NCI-H345 (cell line): ENCODE measurements at places on chromosomes 2 and 18.

DNA sequence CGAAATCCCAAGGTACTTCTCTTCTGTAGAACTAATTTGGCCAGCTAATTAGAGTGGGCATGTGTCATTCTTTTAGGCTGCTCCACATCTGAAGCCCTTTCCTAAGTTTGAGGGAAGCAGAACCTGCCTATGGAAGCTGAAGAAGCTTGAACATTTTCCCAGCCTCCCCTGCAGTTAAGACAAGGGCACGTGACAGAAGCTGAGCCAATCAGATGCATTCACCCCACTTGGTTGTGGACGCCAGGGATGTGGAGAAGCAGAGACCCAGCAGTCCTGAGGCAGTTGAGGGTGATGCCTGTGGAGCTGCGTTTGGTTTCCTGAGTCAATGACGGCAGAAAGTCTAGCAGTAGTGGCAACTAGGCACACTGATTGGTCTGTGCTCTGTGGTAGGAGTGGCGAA lies 26.1 kb upstream of the CERS6 start:
- no peak for DNase-seq

DNA sequence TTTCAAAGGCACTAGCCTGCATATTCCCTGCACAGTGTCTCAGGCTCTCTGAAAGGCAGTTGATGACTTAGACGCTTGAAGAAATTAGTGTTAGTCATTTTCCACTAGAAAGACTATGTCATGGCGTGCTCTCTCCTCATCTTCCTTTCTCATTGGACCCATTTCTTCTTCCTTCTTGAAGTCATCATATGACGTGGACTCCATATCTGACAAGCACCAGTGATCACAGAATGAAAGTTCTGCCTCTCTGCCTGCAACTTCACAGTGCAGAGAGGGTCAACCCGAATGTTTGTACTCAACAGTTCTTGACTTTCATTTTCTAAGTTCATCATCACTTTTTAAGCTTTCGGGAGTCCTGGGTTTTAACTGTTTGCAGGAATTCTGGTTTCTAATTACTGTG lies 63.7 kb upstream of the CYRIA start:
- DNase-seq: no peak

DNA sequence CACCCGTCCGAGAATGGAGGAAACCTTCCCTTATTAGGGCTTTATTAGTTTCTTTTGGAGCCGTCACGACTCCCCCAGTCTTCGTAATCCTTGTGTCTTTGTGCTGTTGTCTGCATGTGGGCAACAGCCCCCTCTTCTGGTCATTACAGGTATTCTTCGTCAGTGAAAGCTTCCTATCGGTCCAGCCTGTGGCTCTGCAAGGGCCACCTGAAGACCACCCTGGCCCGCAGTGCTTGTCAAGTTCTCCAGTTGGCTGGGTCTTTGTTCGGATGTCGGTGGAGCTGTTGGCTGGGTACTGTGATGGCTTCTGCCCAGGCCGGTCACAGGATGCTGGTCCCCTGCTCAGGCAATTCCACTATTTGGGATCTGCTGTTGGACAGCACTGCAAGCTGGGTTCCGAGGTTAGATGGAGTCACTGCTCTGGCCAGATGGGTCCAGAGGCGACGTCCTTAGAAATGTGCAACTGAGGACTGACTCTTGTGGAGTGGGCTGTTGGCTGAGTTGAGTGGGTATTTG lies 19.2 kb downstream of the E2F6 start:
- peak; percentile 45 for DNase-seq

DNA sequence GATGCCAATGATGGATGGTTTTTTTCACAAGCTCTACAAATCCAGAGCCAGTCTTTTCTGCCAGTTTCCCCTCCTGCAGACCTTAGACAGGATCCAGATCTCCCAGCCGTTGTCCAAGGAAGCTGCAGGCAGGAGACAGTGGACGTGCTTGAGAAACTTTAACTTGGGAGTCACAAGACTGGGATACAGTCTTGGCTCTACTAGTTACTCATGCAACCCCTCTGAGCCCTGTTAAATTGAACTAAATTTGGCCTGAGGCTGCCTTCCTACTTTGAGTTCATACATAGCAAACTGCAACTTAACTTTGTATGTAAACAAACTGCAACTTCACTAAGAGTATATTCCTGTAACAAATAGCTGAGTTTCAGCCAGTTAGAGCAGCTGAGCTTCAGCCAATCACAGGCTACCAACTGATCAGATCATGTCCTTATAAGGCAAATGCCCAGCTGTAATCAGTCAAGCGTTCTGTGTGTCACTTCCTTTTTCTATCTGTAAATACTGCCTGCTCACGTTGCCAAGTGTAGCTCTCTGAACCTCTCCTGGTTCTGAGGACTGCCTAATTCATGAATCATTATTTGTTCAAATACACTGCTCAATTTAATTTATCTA lies 140.9 kb downstream of the CAPN13 start:
- peak; percentile 43 for DNase-seq

DNA sequence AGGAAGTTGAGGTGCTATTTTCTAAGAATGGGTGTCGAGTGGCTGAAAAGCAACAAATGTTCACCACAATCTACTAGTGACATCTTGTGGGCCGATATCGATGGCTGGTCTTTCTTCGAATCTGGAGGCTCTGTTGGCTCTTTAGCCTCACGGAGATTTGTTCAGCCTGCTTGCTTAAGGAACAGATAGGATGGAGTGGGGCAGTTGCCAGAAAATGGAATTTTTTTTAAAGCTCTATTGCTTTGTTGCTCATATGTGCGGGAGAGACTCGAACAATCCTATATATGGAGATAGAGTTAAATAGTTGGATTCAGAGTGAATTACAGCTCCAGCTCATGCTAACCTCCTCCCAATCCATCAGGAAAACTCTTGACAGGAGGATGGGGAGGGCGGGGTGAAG lies 70.9 kb upstream of the LYPD6B start:
- no peak for DNase-seq

DNA sequence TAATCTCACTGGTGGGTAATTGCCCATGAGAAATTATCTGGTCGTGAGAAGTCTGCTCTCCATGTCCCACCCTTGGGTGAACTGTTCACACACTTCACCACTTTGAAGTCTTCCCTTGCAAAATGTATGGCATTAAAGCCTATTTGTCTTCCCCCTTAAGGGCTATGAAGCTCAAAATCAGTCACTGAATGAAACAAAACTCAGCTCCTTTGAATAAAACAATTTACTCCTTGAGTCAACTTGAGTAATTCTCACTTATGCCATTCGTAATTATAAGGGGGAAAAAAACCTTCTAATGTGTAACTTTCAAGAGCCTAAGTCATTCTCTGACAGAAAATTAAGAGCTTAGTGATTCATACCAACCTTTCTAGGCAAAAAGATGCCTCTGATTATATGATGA lies 48.8 kb upstream of the REL start:
- no peak for DNase-seq

DNA sequence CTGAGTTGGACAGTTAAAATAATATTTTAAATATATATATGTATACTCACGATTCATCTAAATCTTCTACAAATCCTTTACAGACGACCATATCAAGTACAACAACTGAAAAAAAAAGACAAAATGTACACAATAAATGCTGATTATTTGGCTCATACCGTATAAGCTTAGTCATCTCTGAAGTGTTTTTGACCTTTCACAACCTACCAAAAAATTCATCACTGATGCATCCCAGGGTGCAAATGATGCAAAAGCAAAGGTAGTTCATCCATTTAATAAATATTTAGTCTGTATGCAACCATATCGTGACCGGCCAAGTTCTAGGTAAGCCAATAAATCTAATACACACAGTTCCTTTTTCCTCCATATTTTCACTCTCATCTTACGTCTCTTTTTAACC lies 1.1 kb downstream of the TMX3 start:
- no peak for DNase-seq

DNA sequence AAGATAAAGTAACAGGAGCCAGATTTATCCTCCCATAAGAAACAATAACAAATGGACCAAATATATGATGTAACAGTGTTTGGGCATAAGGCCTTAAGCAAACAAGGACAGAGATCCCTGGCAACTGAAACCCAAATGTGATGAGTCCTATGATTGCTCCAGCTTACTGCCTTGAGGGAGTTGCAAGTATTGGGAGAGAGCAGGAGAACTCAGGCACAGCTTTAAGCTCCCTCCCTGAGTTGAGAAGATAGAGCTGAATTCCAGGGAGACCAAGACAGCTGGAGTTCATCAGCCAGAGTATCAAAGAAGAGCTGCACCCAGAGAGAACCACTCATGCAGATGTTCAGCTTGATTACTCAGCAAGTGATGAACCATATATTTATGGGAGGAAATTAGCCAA lies 814.5 kb upstream of the RAB6C start:
- DNase-seq: no peak

GRCh38 chr2:145303536-145303935 lies 783.6 kb upstream of the ZEB2 start:
- DNase-seq: peak; percentile 41

- DNase-seq: no peak
These were observed 109.7 kb downstream of the LDLRAD4 start for GRCh38 chr18:13328213-13328612.

- no peak for DNase-seq
These were observed 18.4 kb downstream of the NCOA1 start for GRCh38 chr2:24509425-24509824.

DNA sequence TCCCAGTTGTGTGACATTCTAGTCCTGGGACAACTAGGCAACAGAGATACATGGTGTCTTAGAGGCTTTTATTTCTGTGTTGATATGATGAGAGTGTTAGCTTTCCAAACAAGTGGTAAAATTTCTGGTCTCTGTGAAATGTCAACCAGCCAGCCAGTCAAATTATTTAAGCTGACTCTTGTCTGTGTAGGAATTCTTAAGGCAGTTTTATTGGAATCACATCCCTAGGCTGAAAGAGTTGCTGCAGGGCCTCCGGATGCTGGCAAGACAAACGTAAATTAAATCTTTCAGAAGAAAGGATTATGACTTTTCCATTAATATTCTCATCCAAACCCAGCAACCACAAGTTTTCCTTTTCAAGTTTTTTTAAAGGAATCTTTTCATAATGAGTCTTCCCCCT lies 44.6 kb downstream of the SERPINB7 start:
- DNase-seq: no peak

DNA sequence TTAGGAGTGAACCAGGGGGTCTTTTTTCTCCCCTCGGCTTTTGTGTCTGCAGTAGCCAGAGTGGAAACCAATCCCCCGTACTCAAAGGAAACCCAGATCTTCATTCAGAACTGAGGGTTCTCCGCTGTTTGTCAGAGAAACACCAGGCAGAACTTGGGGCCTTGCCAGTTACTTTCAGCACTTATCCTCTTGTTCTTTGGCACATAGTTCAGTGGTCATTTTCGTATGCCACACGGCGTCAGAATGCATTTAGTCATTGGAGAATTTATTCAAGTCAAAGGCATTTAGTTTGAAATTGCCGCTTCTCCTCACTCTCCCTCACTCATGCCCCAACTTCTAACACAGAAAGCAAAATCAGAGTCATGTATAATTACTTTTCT lies 102.9 kb downstream of the CABLES1 start:
- no peak for DNase-seq

GRCh38 chr2:205267323-205267722 lies 415.0 kb upstream of the NRP2 start:
- no peak for DNase-seq

GRCh38 chr2:236501026-236501425 lies 68.6 kb upstream of the ACKR3 start:
- no peak for DNase-seq

GRCh38 chr2:215466097-215466909 lies 30.4 kb upstream of the FN1 start:
- DNase-seq: no peak

- DNase-seq: no peak
These were observed 49.1 kb upstream of the CTDP1 start for GRCh38 chr18:79630281-79631095.

GRCh38 chr18:45066886-45067285 lies 386.2 kb downstream of the SETBP1 start:
- no peak for DNase-seq

DNA sequence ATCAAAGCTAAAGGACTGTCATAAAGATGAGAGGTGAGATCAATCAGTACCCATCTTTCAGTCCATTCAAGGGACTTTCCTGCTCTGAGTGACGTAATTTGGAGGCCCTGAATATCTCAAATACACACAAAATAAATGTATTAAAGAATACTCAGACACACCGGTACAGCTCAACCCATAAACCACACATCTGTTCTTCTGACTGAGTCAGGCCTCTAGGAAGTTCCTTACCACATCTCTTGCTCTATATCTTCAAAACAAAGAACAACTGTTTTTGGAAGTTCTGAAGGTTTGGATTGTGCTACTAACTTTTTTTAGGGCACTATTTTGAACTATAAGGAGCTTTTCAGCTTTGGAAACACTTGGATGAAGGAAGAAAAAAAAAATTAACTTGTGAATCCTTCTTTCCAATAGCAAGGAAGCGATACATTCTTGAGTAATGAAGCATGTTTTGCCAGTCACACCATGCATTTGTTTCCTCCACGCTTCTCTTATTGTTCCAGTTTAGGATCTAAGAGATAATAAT lies 866.5 kb upstream of the VRK2 start:
- no peak for DNase-seq

DNA sequence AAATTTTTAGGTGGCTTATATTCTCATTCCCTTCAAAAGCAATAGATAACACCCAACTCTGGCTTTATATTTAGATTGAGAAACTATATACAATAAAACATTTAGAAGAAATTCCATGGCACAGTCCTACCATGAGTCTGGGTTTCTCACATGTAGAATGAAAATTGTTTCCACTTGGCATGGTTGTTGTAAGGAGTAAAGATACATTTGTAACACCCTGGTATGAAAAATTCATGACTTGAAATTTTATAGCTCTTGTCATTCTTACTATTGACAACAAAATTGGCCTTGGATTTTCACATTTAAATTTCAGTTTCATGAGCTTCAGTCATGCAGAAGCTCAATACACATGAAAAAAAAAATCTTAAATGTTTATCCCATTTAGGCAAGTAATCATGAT lies 92.5 kb upstream of the CBLN2 start:
- no peak for DNase-seq

DNA sequence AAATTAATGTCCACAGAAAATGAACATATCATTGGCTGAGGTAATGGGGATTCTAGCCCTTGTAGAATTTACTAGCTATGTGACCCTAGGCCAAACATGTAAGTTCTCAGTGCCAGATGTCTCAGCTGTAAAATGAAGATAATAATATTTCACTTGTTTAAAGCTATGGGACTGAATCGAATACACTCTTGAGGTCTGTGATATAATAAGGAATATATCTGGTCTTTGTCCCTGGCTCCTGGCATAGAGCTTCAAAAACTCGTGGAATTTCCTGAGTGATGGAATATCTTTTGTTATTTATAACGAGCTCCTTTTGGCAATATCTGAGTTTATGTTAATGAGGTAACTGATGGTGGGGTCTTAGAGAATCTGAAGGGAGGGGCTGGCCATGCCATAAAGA lies 201.4 kb upstream of the CYP26B1 start:
- DNase-seq: no peak

DNA sequence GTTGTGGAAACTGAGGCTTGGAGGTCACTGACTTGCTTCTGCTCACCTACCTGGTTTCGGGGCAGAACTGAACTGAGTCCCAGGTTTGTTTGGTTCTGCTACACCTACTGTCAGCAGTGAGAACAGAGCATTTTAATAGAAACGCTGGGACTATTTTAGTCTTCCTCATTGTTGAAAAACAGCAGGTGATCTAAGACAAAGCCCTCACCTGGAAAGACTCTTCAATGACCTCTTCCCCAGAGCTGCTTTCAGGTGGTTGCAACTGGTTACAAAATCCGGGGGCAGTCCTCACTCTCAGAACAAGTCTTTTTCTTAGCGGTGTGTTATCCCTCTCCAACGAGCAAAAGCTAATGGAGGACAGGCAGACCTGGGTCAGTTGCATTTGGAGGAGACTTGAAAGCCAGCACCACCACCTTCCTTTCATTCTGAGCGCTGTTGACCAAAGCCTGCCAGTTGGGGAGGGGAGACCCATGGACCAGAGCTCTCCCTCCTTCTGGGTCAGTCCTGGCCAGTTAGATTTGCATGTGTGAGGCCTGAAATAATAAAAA lies 217.0 kb downstream of the NCK2 start:
- peak; percentile 68 for DNase-seq
